ENCODE measurements at places on chromosomes 1 and 21.

DNA sequence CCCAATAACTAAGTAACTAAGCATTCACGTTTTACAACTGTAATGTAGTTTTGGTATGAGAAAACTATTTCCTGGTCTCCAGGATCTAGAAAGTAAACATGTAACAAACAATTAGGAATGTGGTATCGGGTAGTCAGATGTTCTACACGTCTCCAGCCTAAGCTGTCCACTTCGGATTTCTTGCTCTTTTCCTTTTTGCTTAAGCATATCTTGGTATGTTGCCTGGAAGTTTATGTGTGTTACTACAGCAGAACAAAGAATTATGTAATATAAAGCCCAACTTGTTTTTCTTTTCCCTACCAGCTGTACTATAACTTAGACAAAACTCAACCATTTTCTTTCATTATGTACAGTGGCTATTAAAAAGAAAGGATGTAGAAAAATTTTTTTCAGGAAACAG is 20.4 kb upstream of the WARS2 start:
- DNase-seq, result no peak

DNA sequence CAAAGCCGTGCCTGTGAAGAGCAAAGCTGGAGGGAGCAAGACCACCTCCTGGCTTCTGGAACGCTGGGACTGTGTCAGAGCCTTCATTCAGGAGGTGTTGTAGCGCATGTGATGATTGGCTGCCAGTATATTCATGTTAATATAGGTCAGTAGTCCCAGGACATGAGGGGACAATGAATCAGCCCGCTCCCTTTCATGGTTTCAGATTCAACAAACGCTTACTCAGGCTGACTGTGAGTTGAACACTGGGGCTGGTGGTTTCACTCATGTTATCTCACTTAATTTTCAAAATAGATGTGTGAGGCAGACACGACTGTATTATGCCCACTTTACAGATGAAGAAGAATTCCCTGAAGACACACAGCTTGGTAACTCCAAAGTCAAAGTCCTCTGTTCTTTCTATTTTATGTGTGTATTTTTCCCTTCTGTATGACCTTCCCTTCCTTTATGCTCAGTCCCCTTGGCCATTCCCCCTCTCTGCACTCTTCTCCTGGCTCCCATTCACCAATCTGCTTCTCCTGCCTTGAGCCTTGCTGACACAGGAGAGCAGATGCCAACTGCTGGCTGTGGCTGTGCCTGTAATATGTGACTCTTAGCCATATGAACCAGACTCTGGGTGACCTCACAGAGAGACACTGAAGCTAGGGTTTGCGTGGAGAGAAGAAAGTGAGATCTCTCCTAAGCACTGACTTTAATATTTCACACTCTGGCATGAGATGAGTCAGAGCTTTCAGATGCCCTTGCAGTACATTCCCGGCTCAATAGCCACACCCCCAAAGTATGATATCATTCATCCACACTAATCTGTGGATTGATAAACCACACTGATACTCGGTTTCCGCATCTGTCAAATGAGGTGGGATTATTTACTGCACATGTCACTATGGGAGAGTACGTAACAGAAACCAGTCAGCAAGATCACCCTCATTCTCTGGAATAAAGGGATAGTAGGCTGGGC is 31.4 kb upstream of the KIRREL1 start:
- DNase-seq, result peak; percentile 12

- no peak for DNase-seq
Observed at GRCh38 chr1:200041337-200042118, 14.0 kb downstream of the NR5A2 start.

DNA sequence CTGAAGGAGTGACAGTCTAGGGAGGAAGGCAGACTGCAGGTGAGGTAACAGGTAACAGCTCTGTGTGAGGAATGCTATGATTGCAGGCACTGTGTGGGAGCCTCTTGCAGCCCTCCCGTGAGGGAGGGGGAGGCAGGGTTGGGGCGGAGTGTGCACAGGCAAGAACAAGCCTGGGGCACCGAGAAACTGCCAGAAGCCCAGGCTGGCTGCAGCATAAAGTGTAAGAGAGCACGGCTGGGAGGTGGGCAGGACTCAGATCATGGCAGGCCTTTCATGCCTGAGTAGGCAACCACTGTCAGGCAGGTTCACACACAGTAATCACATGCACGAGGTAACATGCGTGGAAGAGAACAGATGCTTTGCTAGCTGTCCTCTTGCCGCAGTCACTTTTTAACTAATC is 11.3 kb upstream of the RHEX start:
- DNase-seq, result no peak

DNA sequence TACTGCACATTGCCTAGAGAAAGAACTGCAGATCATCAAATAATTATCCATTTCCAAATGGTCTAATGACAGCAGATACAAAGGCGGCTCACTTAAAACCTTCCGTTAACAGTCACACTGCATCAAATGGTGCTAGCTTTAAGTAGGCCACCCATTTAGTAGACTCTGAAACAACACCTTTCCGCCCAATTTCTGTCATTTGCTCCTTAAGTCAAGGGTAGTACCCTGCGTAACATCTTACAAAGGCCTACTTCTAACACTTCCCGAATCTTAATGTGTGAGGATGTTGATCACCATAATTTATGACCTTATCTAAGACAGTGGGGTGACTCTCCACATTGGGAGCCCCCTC is 692 bp upstream of the RALGPS2 start:
- no peak for DNase-seq

Measured in stimulated activated CD4-positive, alpha-beta T cell treated with anti-CD3 and anti-CD28 coated beads, Interleukin-12 subunit alpha, Interleukin-12 subunit beta, amount 100 ng/mL, for 48 hours (primary cell).